SIG-M5 (cell line): ENCODE measurements at places on chromosomes 1 and 21.

DNA sequence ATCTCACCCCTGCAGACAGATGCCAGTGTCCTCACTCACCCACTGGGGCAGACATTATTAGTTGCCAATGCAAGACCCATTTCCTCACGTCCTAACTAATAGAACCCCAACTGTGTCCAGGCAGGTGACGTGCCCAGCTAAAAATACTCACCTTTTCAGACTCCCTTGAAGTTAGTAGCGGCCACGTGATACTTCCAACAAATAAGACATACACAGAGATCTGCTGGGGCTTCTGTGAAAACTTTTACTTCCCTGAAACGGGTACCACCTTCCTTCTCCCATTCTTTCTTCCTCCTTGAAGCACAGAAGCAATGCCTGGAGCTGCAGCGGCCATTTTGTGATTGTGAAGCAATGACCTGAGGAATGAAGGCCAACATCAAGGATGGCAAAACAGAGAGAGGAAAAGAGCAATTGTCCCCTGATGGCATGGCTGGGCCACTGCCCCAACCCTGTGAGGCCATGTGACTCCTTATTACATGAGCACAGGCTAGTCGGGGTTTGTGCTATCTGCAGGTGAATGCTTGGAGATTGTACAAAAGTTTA is 74.4 kb upstream of the TMPRSS2 start:
- DNase-seq, result no peak

- peak; percentile 24 for DNase-seq
These were observed 80.3 kb upstream of the ARTN start for GRCh38 chr1:43853161-43853921.

- DNase-seq, result no peak
These were observed 101.7 kb downstream of the NR5A2 start for GRCh38 chr1:200128944-200129879.

GRCh38 chr1:201887116-201887866 is 1.4 kb upstream of the SHISA4 start:
- no peak for DNase-seq

DNA sequence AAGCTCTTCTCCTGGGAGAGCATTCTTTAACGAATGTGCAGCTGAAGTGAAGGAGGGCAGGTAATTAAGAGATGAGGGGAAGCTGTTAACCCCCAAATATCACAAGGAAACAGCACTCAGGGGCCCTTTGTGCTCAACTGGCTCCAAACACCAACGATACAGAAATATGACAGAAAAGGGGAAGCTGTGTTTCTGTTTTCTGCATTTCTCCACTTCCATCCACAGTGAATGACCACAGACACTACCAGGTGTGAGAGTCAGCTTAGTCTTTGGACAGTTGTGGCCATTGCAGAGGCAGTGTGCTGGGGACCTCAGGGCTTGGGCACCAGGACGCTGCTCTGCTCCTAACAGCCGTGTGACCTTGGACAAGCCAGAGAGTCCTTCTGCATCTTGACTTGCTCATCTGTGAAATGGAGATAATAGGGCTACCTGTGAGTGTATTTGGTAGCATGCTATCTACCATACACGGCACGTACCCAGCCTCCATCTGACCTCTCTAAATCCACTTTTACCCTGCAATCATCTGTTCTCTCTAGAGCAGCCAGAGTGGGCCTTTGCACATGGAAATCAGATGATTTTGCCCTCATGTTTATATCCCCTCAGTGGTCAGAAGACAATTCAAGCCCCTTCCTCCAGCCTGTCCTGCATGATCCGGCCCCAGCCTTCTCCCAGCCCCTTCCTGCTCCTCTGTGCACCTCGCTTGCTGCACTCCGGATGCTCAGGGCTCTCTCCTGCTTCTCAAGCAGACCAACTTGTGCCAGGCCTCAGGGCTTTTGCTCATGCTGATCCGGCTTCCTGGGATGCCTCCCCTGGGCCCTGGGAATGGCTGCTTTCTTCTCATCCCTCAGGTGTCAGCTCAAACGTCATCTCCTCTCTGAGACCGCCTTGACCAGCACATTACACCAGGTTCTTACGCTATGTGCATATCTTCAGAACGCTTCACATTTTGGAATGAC is 4.7 kb upstream of the TINAGL1 start:
- no peak for DNase-seq

- DNase-seq, result no peak
These were observed 86.1 kb downstream of the PTGER3 start for GRCh38 chr1:70961374-70961975.

GRCh38 chr1:202234331-202235002 is 40.9 kb downstream of the LGR6 start:
- DNase-seq, result no peak

DNA sequence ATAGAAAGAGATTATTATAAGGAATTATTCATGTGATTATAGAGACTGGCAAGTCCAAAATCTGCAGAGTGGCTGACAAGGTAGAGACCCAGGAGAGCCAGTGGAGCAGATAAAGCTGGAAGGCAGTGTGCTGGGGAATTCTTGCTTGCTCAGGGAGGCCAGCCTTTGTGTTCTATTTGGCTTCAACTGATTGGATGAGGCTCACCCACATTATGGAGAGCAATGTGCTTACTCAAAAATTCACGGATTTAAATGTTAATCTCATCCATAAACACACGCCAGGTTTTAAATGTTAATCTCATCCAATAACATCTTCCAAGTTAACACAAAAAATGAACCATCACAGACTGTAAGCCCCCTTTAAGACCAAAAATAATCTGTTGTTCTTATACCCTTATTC is 30.2 kb upstream of the PHGDH start:
- DNase-seq, result no peak

DNA sequence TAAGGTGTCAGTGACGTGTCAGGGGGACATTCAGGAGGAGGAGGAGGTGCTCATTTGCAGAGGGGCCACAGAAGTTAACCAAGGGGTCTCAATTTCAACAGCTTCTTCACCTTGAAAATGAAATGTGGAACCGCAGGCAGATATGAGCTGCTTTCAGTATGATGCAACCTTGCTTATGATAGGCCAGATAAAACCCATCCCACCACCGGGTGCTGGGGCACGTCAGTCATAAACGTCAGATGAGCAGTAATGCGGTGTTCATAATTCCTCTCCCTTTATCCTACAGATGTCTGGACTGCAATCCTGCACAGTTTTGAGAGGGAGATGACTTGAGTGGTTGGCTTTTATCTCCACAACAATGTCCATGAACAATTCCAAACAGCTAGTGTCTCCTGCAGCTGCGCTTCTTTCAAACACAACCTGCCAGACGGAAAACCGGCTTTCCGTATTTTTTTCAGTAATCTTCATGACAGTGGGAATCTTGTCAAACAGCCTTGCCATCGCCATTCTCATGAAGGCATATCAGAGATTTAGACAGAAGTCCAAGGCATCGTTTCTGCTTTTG is 1.7 kb downstream of the PTGFR start:
- DNase-seq, result no peak

- DNase-seq, result no peak
These were observed 27.0 kb upstream of the DYRK1A start for GRCh38 chr21:37339552-37339939.

DNA sequence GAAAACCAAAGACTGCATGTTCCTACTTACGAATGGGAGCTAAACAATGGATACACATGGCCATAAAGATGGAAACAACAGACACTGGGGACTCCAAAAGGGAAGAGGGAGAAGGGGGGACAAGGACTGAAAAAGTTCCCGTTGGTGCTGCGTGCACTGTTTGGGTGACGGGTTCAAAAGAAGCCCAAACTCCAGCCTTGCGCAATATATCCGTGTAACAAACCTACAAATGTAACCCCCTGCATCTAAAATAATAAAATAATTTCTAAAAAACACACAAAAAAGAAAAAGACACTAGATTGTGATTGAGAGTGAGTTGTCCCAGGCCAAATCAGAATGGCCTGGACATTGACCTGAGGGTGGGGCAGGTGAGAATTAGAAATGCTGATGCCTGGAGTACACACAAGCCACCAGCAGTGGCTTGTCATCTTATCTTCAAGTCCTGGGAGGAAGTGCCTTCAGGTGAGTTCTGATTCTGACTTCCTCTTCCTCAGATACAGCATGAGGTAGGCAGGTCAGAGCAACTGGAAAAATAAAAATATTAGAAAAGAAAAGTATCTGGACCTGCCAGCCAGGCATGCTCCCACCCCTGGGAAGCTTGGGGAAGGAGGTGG is 54.7 kb downstream of the SPATA46 start:
- DNase-seq, result no peak

DNA sequence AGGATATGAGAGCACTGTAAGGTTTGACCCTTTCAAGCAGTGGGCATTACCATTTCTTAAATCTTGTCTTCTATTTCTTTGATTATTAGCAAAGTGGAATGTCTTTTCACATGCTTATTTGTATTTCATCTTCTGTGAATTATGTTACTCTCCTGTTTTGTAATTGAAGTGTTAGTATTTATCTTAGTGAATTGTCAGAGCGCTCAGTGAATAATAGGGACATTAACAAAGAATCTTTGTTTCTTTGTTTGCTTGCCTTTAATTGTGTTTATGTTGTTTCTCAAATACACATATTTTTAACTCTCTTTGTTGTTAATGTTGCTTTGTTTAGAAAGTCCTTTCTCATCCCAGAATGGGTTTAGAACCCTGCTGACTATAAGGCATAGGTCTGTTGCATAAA is 259.3 kb downstream of the RRAGC start:
- DNase-seq, result no peak

GRCh38 chr1:208065862-208066261 is 154.9 kb upstream of the CD34 start:
- DNase-seq, result peak; percentile 52

- no peak for DNase-seq
These were observed 45.5 kb downstream of the VPS13D start for GRCh38 chr1:12275370-12275769.

DNA sequence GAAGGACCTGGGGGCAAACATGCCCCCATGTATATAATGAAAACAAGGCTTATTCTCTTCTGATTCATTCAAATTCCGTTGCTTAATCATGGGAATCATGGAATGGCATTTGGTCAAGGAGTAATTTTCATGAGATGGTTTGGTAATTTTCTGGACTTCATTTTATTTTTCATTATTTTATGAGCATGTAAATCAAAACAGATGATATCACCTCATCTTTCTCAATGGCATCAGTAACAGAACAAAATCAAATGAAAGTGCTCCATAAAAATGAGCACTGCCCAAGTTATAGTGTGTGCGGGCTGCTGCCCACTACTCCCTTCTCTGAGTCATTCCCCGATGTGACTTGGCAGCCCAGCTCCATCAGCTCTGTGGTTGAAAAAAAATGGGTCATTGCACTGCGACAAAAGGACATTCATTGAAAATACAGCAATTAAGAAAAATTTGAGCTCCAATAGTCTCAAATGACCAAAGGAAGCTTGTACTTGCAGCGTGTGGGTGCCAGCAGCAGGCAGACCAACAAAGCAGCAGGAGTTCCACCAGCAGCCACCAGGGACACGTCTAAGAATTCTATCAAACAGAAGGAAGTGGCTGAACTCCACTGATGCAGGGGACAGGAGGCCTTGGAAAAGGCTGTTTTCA is 84.3 kb upstream of the VAV3 start:
- DNase-seq, result no peak

GRCh38 chr1:244914761-244915160 is 50.4 kb upstream of the HNRNPU start:
- DNase-seq, result no peak

- DNase-seq, result no peak
These were observed 712.8 kb downstream of the MATN1 start for GRCh38 chr1:30010506-30011106.

DNA sequence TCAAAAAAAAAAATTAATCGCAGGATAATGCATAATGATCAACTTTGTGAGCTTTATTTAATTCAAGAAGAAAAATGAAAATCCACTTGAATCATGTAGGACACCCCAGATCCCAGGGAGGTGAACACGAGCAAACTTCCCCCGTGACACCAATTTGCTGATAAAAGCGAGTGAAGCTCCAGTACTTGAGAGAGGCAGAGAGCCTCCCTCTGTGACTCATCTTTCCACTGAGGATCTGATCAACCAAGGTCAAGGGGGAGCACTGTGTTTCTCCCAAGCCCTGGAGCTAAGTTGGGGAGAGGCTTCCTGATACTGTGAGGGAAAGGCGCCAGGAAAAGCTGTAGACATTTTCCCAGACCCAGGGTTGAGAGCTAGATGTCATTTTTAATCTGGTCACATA is 160.9 kb downstream of the SLC44A5 start:
- DNase-seq, result no peak

DNA sequence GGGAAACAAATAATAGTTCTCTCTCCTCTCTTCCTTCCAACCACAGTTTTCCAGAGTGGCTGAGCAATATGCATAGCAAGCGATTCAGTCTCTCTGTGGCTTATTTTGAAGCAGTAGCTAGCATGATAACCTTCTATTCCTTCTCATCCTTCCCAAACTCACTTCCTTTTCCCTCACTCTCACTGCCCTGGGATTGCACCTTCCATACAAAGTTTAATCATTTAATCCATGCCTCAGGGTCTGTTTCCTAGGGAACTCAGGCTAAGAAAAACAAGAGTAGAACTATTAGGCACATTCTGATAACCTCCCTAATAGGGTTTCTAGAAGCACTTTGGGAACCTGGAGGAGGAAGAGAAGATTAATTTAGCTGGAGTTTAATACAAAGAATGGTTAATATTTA is 97.7 kb upstream of the S1PR1 start:
- no peak for DNase-seq

GRCh38 chr1:20154301-20154831 is 15.2 kb downstream of the PLA2G2F start:
- DNase-seq, result no peak

DNA sequence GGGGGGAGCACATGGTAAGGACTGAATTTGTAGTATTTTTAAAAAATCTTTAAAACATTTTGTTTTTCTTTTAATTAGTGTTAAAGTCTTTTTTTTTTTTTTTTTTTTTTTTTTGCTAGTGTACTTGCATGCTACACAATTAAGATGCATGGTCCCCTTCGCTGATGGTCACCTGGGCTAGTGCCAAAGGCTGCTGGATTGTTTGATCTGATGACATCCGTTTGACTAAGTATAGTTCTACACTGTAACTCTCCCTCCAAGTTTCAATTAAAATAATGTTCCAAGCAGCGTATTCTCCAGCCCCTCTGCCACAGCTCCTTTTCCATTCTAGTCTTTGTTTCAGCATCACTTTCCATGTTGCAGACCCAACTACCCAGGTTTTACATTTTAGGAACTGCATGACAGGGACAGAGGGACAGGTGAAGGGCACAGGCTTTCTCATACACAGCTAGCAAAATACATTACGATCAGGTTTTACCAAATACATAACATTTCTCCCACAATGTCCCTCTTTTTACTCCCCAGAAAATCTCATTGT is 852 bp upstream of the RAVER2 start:
- DNase-seq, result no peak

DNA sequence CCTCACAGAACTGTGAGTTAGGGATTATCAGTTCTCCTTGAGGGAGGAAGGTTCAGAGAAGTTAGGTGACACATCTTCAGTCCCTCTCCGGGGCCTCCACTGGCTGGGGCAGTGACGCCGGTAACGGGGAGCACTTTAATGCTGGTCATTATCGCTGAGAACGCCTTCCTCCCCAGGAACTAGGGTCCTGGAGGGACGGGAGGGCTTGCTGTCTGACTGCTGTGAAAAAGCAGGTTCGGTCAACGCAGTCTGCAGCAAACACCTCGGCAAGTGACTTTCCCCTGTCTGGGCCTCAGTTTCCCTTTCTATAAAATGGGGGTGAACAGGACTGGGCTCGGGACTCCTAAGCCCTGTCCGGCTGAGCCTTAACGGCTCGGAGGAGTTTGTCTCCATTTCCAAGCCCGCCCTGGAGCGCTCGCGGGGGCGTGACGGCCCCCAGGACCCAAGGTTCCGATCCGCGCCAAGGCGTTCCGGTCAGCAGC is 341 bp upstream of the TMEM61 start:
- no peak for DNase-seq

- no peak for DNase-seq
These were observed 91.3 kb upstream of the COA6 start for GRCh38 chr1:234281826-234282489.
